ENCODE measurements at places on chromosomes 12 and 14.

- DNase-seq: no peak
These were observed 205.0 kb upstream of the DCN start for GRCh38 chr12:91387461-91388134.

DNA sequence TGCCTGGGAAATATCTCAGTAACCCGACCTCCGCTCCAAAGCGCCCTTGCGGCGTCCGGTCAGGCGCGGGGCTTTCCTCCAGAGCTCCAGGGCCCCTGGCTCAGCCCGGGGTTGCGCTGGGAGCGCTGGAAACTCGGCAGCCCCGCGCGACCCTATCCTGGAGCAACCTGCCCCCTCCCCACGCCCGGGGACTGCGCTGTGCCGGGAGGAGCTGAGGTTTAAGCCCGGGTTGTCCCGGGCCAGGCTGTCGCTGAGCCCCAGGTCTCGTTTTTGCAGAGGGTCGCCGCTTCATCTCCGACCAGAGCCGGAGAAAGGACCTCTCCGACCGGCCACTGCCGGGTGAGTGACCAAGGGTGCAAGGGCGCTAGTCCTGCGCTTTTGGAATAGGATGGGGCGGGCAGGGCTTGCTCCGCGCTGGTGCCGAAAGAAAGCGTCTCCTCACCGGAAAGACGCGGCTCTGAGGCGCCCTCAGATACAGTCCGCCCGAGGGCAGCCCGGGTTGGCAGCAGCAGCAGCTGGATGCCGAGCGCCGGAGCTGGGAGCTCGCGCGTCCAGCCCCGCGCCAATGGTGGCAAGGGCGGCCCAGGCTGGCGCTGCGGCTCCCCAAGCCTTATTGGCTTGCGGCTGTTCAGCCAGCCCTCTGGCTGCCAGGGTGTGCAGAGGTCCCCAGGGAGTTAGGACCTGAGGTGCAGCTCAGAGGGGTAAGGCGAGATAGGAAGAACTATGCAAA lies 1.5 kb downstream of the SPX start:
- peak; percentile 74 for DNase-seq

DNA sequence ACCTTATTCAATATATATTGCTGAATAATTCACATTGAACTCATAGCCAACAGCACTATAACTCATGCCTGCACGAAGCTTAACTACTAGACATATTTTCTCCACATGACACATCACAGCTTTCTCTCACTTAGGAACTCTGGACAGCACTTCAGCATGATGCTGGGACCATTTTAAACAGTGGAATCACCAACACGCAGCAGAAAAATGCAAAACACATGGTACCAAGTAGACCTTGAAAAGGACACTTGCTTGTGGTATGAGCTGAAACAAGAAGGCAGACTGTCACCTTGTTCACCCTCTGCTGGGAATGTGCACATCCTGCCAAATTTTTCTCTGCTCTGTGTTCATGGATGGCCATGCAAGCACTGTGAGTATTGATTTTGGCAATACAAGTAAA lies 34.8 kb upstream of the CD9 start:
- DNase-seq: peak; percentile 45

DNA sequence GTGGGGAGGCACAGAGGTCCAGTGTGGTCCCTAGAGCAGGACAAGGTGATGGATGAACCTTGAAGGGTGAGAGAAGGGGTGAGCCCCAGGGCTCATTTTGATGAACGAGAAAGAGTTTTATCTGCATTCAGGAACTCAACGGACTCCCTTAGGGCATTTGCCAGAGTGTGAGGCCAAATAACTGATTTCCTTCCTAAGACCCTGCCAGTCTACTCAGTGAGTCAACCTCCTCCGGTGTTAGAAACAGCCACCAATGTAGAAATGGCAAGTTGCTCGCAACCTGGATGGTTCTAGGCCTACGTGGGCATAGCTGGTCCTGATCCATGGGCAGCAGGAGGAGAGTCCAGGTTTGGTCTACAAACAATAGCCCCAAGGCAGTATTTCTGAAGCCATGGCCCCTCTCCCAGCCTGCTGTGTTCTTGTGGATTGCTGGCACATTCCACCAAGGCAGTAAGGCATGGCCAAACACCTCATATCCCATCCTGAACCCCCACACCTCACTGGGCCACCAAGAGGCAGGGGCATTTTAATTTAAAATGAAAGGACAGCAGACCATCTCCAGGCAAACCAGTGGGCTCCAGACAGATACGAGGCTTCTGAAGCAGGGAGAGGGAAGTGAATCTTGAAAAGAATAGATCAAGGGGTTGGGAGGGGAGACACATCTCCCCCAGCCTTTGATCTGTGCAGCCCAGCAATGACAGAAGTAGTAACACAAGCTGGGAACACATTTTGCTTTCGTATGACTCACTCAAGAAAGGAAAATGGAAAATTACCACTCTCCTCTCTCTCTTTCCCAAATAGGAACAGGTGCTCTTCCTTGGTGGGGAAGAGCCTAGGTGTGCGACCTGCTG lies 25.4 kb upstream of the TESC start:
- no peak for DNase-seq

DNA sequence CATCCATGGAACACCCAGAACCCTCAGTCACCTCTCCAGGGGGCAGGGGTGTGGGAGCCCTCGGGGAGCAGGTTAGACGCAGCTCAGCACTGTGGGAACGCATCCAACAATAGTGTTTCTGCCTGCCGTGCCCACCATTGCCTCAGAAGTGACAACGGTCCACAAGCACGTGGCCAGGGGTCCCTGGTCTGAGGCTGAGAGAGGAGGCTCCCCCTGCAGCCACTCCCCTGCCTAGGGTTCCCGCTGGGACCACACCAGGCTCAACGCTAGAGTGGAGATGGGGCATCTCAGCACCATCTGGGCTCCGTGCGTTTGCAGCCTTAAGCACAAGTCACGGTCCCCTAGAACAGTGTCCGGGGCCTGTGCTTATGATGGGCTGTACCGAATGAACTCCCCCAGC lies 62.7 kb downstream of the TESC start:
- DNase-seq: no peak

DNA sequence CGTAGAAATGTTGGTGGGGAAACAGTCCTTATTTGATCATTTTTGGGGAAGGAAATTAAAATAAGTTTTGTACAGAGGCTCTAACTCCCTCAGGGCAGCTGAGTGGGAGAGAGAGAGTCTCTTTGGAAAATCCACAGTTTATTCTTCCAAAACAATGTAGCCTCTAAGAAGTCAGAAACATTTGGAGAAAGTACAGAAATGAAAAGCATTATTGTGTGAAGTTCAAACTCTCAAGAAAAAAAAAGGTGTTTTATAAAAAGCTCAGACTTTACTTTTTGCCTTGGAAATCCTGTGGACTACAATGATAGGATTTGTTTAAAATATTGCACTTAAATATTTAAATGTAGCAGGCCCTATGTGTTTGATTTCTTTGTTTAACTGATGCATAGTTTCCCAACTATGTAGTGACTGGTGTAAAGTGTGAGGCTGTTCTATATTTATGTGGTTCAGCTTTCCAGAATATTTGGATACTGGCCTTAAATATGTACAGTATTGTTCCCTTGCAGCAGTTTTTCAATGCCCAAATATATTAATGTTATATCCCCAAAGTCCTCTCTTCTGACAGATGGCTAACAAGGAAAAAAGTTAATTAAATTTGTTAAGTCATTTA lies 82.0 kb upstream of the OTOGL start:
- no peak for DNase-seq
